ENCODE measurements at places on chromosomes 2 and 18. TPM values are rescaled to one million over a fixed set of nuclear protein-coding genes. Genes with fewer than 3 reads are reported as not detected.

Gene NYAP2
- total RNA-seq: 2.3 TPM

GRCh38 chr2:101364878-101365277 is 22.4 kb downstream of the CREG2 start:
- DNase-seq: no peak

Gene KIF5C
- 1.3 TPM for total RNA-seq

DNA sequence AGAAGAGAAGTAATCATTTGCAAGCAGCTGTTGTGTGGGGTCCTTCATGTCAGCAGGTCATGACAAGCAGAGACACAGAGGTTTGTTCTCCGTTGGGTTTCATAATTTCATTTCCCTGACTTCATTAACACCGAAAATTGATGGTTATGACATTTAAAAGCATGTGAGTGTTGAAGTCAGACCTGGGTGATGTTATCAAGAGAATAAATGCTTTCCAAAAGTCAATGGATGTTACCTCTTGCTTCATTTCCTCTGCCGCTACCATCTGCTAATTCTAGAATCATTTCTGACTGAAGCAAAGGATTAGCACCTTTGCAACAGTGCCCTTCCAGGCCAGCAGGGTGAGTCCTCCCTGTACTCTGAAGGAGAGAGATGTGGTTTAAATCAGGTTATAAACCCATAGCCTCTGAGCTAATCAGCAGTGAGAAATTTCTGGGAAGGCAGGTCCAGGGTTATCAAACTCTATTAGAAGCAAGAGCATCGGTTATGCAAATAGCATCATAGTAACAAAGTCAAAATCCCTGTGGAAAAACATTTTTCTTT is 446.2 kb downstream of the PIK3C3 start:
- no peak for DNase-seq

Gene PID1
- total RNA-seq: 3.0 TPM

DNA sequence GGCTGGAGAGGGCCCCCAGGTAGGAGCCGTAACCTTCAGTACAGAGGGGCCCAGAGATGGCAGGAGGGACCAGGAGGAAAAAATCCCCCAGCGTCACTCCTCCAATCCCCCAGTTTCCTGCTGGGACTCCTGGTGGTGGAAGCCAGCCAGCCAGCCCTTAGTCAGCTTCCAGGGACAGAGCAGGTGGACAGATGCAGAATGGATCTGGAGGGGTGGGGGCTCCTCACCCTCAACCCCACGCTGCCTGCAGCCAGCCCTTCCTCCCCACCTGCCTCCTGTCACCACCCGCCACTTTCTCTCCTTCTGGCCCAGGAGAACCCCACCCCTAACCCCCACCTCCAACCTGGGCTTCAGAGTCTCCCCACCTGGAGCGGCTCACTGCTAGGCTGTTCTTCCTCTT is 21.1 kb downstream of the EMX1 start:
- DNase-seq: no peak

Gene DSEL
- total RNA-seq: 40.3 TPM

Data from M059J (cell line).